Effector memory CD4-positive, alpha-beta T cell (primary cell): ENCODE measurements at places on chromosomes 6 and 20.

DNA sequence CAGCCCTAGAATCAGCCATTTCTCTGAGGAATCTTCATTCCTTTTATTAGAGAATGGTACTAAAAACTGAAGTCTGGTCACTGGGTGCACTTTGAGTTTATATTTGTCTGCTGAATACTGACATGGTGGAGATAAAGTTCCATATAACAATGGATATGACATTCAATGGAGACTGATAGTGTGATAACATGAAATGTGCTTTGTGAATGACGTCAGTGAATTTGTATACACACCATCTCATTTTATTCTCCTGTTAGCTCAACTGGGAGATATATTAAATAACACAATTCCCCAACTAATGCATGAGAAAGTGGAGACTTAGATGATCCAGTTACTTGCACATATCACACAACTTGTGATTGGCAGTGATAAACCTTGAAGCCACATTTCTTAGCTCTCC, 446.7 kb downstream of the DOK5 start:
- DNase-seq: no peak

- no peak for DNase-seq
Measured at GRCh38 chr6:18142591-18142861, 12.4 kb downstream of the TPMT start.

GRCh38 chr6:3339811-3340210, 81.1 kb downstream of the PSMG4 start:
- DNase-seq: no peak

DNA sequence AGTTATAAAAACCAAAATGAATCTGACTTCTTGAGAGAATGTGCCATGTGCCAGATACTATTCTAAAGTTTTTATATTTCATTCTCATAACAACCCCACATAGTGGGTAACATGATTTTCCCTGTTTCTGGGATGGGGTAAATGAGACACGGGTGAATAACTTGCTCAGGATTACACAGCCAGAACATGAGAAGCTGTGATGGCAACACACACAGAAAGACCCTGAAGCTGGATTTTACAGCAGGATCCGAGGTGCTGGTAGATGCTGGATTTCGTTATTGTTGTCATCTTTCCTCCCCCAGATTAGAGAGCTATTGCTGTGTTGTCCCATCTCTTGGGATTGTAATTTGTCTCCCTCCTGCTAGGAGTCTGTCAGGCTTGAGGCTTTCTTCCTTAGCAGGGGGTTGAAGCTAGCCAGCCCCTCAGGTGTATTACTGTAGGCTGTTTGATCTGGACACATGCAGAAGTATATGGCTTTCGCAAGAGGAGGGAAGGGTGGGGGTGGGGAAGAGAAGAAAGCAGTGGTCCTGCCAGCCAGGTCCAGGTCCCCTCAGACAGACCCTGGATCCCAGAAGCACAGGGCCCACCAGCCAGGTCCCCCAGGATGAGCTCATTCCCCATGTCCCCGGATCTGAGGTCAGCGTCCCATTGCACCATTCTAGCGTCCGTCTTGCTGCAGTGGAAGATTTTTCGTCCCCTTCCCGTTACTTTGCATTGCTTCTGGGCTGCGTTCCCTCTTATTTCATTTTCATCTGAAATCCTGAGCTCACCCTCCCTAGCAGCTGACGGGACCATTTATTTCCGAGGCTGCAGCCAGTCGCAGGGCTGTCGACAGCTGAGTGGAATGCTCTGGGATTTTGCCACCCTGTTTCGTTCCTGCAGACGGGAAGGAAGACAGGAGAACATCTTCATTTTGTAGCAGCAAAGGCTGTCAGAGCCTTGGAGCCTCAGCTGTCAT, 7.3 kb upstream of the KCNG1 start:
- DNase-seq: no peak

GRCh38 chr6:165769884-165770283, 106.8 kb upstream of the PDE10A start:
- DNase-seq: no peak

DNA sequence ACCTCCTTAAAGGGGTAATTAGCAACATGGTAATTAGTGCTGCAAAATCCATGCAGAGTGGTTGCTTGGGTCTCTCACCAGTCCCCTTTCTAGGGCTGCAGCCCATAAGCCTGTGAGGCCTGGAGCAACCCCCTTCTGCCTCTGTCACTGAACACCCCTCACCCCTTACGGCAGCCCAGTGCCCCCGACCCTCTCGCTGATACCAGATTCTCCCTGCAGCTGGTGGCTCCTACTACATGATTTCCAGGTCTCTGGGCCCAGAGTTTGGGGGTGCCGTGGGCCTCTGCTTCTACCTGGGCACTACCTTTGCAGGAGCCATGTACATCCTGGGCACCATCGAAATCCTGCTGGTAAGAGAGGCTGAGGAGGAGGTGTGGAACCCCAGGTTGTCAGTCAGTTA, 8.0 kb downstream of the SLC12A5 start:
- DNase-seq: no peak

GRCh38 chr6:131924881-131925474, 26.2 kb downstream of the CCN2 start:
- DNase-seq: no peak

GRCh38 chr6:89410788-89411144, 1.3 kb downstream of the RRAGD start:
- DNase-seq: no peak

GRCh38 chr6:162203287-162203686, 524.3 kb downstream of the PRKN start:
- no peak for DNase-seq

- DNase-seq: no peak
Measured at GRCh38 chr20:46119547-46119946, 1.4 kb downstream of the CD40 start.

- no peak for DNase-seq
Measured at GRCh38 chr6:166167258-166167731, 356 bp downstream of the TBXT start.

- DNase-seq: no peak
Measured at GRCh38 chr6:1250489-1251197, 61.3 kb upstream of the FOXQ1 start.

GRCh38 chr6:158083455-158084325, 84.4 kb downstream of the SERAC1 start:
- DNase-seq: no peak

DNA sequence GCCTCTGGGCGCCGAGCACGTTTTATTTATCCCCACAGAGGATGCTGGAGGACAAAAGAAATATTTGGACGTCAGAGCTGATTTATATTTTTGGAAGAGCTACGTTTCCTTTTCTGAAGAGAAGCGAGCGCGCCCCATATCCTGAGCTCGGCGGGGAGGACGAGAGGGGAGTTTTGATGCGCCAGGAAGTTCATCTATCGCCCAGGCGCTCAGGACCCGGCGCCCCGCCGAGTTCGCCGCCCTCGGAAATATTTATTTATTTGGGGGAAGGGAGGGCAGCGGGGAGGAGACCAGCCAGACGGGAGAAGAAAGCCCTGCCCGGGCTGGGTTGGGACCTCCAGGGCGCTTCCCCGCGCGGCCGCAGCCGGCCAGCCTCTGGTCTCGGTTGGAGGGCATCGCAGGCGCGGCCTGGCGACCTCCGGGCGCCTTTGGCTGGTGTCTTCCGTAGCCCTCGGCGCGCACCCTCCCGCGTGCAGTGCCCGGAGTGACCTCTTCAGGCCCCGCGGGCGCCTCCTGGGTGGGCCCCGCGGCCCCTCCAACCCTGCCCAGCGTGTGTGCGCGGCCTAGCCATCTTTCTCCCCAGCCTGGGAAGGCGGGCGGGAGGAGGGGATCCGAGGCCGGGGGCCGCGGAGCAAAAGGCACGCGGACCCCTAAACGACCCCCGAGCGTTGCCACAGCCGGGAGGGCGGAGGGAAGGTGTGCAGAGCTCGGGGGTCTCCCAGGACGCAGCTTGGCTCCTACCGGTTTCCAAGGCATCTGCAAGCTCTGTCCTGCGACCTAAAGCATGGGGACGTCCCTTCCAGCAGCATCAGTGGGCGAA, 5.4 kb upstream of the FOXF2 start:
- DNase-seq: no peak

- DNase-seq: no peak
Measured at GRCh38 chr20:61253264-61253639, 1.2 kb downstream of the CDH4 start.

DNA sequence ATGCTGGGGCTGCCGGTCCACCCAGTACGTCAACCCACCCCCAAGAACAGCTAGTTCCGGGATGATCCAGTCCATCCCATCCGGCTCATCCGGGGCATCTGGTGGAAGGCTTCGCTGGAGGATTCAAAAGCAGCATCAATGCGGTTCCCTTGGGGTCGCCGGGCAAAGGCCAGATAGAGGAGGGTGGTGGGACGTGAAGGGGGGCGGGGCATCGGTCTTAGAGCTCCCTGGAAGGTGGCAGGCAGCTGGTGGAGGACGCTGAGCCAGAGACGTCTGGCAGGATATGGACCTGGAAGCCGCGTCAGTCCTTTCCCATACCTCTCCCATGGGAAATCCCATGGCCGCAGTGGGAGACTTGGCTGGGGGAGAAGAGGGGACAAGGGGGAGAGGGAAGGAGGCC, 1500.8 kb upstream of the DEFB115 start:
- DNase-seq: no peak

GRCh38 chr6:154138793-154139192, 99.8 kb downstream of the OPRM1 start:
- no peak for DNase-seq

DNA sequence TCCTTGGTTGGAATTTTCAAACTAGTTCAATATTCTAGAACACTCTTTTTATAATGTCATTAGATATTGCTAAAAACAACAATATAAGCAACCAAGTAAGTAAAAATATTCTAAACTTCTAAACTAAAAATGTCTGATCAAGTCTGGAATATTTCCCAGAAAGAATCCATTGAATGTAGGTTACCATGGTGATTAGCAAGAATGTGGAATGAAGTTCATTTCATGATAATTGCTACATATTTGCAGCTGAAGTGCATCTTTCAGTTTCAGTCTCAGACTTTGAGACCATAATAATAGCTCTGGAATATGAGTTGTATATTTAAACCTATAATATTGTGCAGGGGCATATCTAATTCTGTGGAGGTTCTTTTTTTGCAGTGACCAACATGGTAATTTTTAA, 61.0 kb upstream of the NKAIN2 start:
- DNase-seq: no peak

DNA sequence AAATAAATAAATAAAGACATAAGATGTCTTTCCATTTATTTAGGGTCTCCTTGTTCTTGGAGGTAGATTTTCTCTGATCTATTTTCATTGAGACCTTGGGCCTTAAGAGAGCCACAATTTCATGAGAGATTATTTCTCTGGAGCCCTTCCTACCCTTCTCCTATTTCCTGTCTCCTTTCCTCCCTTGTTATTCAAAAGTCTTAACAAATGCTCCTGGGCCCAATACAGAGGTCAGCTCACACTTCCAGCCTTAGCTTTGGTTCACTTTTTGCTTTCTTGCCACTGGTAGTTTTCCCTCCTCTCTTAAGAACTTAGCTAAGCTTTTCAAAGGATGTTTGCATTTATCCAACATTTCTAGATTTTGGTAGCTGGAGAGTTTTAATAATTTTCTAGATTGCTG, 44.0 kb downstream of the PTPRA start:
- no peak for DNase-seq

DNA sequence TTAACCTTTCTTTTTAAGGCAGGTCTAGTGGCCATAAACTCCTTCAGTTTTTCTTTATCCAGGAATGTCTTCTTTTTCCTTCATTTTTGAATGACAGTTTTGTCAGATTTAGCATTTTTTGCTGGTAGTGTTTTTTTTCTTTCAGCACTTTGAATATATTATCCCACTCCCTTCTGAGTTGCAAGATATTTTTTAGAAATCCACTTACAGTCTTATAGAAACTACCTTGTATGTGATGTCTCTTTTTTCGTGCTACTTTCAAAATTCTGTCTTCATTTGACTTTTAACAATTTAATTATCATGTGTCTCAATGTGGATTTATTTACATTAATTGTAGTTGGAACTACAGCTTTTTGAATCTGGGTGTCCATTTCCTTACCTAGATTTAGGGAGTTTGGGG, 284.4 kb upstream of the RNF217 start:
- no peak for DNase-seq

GRCh38 chr6:42979523-42980177, 669 bp upstream of the PEX6 start:
- no peak for DNase-seq

- no peak for DNase-seq
Measured at GRCh38 chr6:2733324-2733723, 17.4 kb downstream of the MYLK4 start.

- DNase-seq: no peak
Measured at GRCh38 chr20:32752458-32753250, 9.4 kb upstream of the COMMD7 start.

- DNase-seq: no peak
Measured at GRCh38 chr6:146961831-146962230, 242.4 kb upstream of the STXBP5 start.

DNA sequence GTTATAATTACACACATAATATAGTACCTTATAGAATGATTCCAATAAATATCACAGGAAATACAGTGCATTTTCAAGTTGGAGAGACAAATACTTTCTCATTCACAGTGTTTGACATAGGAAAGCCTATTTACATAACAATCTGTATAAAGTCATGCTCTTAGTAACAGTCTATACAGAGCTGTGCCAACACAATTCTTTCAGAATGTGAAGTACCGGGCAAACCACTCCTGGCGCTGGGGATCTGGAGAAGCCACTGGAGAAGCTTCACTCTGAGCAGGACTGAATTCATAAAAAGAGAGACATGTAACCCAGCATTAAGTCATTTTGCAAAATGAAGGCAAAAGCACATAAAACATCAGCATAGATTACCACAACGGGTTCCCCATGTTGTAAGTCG, 24.9 kb upstream of the MCM9 start:
- no peak for DNase-seq

GRCh38 chr20:13139459-13140150, 81.5 kb upstream of the ISM1 start:
- no peak for DNase-seq

- no peak for DNase-seq
Measured at GRCh38 chr6:127550403-127550802, 26.6 kb upstream of the C6orf58 start.

DNA sequence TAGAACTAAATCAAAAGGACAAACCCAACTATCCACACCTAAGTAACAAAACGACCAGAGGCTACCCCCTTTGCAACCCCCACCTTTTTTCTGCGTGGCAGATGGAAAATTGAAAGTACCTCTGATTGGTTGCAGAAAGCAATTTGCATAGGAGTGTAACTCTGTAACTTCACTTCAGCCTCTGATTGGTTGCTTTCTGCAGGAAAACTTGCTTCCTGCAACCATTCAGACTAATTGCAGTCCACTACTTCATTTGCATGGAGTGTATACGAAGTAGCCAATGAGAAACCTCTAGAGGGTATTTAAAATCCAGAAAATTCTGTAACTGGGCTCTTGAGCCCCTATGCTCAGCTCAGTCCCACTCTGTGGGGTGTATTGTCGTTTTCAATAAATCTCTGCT, 129.1 kb upstream of the OLIG3 start:
- DNase-seq: no peak

DNA sequence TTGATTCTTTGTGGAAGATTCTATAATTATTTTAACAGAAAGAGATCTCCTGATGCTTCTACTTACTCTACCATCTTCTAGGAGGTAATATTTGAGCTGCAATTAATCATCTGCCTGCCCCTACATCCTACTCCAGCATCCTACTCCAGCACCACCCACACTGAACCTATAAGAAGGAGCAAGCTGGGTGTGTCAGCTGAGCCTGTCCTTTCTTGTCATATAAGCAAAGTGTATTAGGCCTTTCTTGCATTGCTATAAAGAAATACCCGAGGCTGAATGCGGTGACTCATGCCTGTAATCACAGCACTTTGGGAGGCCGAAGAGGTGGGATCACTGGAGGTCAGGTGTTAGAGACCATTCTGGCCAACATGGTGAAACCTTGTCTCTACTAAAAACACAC, 84.2 kb upstream of the ARG1 start:
- no peak for DNase-seq

GRCh38 chr6:106885679-106886078, 88.8 kb downstream of the CD24 start:
- DNase-seq: no peak

- no peak for DNase-seq
Measured at GRCh38 chr6:45480752-45481415, 103.2 kb upstream of the SUPT3H start.
